Activated CD8-positive, alpha-beta memory T cell treated with anti-CD3 and anti-CD28 coated beads for 4 hours (primary cell): ENCODE measurements at places on chromosomes 4 and X.
A peak's percentile ranks its signal among the peaks of the same experiment; 100 is the strongest.

DNA sequence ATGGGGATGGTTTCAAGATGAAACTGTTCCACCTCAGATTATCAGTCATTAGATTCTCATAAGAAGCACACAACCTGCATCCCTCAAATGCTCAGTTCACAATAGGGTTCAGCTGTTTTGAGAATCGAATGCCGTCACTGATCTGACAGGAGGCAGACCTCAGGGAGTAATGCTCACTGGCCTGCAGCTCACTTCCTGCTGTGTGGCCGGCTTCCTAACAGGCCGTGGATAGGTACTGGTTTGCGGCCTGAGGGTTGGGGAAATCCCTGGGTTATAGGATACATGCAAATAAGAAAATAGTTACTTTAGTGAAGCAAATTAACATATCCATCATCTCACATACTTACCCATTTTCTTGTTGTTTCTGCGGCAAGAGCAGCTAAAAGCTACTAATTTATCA, 160.4 kb downstream of the MAD2L1 start:
- no peak for DNase-seq

DNA sequence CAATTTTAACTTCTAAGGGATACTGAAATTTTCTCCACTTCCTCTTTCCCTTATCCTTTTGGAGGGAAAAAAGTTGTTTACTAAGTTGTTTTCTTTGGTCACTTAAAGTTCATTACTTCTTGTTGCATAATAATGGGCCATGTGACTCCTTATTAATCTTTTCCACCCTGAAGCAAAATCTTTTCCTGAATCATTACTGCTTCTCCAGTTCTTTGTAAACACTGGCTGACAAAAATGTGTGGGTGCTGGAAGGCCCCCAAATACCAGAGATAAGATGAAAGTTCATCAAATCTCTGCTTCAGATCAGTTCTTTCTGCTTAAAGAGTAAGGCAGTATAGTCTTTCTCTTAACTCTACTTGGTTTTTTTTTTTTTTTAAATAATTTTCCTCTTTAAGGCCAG, 108.9 kb upstream of the NHS start:
- no peak for DNase-seq

GRCh38 chrX:9875801-9876200, 89.6 kb downstream of the SHROOM2 start:
- DNase-seq = no peak

DNA sequence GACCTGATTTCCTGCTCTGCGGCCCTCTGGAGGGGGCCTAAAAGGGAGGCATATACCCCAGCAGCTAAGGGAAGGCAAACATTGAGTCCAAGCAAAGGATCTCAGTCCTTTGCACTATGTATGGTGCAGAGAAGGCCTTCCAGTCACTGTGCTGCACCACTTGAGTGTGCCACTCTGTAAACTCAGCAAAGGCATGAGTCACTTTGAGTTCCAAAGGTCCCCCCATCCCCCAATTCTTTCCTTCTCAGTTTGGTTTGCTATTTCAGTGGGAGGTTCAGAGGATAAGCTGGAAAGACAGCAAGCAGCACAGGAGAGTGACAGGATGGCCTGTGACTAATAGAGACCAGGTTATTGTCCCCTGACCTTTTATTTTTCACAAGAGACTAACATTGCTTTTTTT, 131.3 kb downstream of the FHDC1 start:
- DNase-seq = no peak

- no peak for DNase-seq
Observed at GRCh38 chr4:123266221-123266620, 130.4 kb upstream of the SPRY1 start.

DNA sequence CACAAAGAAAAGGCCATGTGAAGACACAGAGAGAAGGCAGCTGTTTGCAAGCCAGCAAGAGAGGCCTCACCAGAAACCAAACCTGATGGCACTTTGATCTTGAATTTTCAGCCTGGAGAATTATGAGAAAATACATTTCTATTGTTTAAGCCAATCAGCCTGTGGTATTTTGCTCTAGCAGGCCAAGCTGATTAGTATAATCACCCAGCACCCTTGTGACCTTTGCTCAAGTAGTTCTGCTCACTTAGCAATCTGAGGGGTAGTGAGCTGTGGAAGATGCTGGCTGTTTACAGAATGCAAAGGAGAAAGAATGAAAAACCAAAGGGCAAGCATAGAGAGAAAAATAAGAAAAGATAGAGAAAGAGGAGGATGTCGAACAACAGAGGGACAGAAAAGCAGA, 396.4 kb upstream of the BOD1L1 start:
- no peak for DNase-seq

DNA sequence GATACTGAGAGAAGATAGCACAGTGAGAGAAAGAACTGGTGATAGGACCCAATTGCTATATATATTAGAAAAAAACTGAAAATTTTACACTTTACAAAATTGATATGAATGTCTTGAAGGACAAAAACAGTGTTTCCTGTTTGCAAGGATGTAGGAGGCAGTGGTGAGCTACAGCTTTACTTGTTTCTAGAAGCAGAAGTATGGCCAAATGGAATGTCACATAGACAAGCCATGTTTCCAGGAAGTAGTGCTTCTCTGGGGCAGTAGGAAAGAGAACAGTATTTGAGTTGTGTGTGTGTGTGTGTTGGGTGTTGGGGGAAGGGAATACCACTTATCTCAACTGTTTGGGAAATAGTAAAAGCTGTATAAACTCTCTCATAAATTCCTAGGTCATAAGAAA, 60.9 kb upstream of the IBSP start:
- DNase-seq = no peak

GRCh38 chrX:45851434-45851991, 650.8 kb upstream of the DIPK2B start:
- DNase-seq = peak; percentile 45

DNA sequence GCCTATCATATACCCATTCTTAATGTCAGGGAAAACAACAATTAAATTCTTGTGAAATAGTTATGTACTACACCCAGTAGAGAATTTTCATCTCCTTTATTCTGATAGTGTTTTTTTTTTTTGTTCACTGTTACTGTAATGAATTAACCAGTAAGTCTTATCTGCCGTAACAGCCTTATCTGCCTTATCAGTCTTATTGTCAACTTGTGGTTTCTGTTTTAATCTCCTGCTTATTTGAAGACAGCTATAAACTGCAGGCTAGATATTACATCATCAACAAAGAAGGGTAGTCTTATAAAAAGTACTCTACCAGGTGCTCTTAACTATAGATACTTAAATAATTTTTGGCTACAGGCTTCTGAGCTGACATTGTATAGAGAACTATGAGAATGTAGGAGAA, 79.5 kb downstream of the MAGEB5 start:
- DNase-seq = no peak

GRCh38 chr4:158750379-158750778, 18.4 kb upstream of the FNIP2 start:
- no peak for DNase-seq

- no peak for DNase-seq
Observed at GRCh38 chr4:187046471-187046870, 322.8 kb upstream of the FAT1 start.

DNA sequence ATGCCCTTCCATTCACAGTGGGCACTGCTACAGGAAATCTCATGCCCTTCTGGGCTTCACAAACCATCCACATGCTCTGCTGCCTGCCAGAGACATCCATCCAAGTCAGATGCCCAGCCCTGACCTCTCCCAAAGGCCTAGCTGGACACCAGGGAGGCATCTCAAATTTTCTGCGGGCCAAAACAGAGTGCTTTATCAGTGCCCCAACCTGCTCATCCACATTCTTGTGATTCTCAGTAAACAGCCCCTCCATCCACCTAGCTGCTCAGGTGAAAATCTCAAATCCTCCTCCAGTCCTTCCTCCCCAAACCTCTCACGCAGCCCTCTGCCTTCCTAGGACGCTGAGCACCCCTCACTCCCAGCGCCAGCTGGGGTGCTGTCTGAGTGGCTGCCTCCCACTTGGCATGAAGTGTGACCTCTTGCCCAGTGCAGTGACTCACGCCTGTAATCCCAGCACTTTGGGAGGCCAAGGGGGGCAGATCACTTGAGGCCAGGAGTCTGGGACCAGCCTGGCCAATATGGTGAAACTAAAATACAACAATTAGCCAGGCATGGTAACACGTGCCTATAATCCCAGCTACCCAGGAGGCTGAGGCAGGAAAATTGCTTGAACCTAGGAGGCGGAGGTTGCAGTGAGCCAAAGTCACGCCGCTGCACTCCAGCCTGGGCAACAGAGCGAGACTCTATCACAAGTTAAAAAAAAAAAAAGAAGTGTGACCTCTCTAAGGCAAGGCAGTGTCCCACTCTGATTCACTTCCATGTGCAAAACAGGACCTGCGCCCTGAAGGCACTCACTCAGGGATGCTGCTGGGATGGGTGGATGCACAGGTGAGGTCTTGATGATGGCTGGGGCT, 1.7 kb upstream of the AFAP1 start:
- DNase-seq = no peak

GRCh38 chr4:108492816-108493595, 127.4 kb upstream of the RPL34 start:
- no peak for DNase-seq

DNA sequence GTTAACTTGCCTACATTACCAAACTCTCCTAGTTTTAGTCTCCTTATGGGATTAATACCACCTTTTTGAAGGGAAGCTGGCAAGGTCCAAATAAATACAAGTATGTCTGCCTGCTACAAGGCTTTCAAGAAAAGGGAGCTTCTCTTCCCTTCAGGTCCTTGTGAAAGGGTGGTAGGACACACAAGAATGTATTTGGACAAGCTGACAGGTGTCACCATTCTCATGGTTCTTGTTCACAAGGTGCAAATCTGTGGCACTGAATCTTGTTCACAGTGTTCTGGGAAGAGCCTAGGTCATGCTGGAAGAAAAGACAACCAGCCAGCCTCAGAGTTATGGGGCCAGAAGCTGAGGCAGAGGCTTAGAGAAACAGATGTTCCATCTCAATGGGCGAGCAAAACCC, 41.9 kb downstream of the GPC3 start:
- no peak for DNase-seq

DNA sequence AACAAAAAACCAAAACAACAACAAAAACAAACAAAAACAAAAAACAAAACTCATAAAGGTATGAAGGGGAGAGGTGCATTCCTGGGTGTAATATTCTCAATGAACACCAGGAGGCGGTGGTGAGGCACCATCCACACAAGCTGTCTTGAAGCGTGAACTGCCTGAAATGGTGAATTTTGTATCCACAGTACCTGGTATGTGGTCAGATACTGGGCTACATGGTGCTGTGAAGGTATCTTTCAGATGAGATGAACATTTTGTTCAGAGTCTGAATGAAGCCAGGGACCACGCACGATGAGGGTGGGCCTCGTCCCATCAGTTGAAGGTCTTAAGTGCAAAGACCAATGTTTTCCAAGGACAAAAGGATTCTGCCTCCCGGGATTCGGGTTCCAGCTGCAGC, 58.5 kb downstream of the ASMT start:
- DNase-seq = no peak

- no peak for DNase-seq
Observed at GRCh38 chr4:173746424-173746823, 216.4 kb upstream of the HAND2 start.

GRCh38 chr4:10504570-10505179, 47.4 kb upstream of the ZNF518B start:
- no peak for DNase-seq

- DNase-seq = no peak
Observed at GRCh38 chr4:38684951-38685844, 21.2 kb downstream of the KLF3 start.

DNA sequence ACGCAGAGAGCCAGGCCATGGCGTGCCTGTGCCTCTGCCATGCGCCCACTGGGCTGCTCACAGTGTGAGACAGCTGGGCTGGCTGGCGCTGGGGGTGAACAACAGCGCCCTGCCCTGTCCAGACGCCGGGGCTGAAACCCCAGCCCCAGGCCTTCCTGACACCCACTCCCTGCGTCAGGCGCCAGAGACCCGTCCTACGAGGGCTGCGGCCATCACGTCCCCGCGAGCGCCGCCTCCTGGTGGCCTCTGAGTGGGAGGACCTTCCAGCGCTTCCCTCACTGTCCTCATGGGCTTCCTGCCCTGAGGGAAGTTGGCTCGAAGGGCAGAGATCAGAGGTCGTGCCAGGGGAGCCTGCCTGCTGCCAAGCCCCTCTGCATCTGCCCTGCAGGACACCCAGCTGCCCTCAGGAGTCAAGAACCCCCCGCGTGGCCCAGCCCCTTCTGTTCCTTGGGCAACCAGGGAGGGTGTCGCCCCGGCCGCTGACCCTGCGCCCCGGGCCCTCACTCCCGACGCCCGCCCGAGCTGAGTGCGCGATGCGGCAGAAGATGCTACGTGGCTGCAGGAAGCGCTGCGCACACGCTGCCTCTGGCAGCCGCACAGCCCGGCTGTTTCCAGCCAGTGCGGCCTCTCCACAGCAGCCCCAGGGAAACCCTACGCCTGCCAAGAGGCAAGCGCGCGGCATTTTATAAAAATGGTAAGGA, 16.2 kb downstream of the NELFA start:
- no peak for DNase-seq

GRCh38 chrX:87878926-87879325, 361.3 kb downstream of the KLHL4 start:
- DNase-seq = no peak

- DNase-seq = no peak
Observed at GRCh38 chrX:15973299-15973698, 118.7 kb upstream of the AP1S2 start.
